ENCODE measurements at places on chromosomes 5 and 9. TPM values are rescaled to one million over a fixed set of nuclear protein-coding genes. Genes with fewer than 3 reads are reported as not detected.

The SHOC1 gene
- 0.15 TPM for total RNA-seq

- no peaks in the 10 kb centered on the region for H3K27me3 ChIP-seq
- no peak for DNase-seq
Observed at GRCh38 chr5:4927097-4927496, 213.0 kb upstream of the ADAMTS16 start.

The SHC3 gene
- 6.9 TPM for total RNA-seq

- no peaks in the 10 kb centered on the region for H3K4me1 ChIP-seq
- H3K27ac ChIP-seq, result no peak overlapping the region
- DNase-seq, result no peak
- no peaks in the 10 kb centered on the region for H3K36me3 ChIP-seq
- H3K4me3 ChIP-seq, result no peak overlapping the region
- no peaks in the 10 kb centered on the region for H3K27me3 ChIP-seq
Observed at GRCh38 chr5:59423021-59423420, 470.5 kb downstream of the PDE4D start.

GRCh38 chr9:94178927-94179326, 80.2 kb upstream of the ZNF169 start:
- no peak overlapping the region for H3K27ac ChIP-seq
- H3K4me1 ChIP-seq, result peaks cover 9% of the 10 kb centered on the region
- H3K4me3 ChIP-seq, result no peak overlapping the region

DNA sequence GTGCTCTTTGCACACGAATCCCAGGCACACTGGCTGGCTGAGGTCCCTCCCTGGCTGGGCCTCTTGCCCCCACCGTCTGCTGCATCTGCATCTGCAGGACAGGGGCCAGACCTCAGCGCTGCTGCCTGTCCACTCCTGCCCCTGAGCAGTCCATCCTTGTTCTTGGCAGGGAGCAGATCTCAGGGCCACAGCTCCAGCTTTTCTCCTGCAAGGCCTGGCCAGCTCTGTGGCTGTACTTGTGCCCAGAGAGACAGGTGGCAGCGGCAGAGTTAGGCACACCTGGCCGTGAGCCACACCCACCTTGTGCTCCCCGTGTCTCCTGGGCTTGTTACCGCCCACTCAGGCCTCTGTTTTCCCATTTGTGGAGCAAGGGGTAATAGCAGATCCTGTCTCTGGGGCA, 13.9 kb downstream of the NEK6 start:
- H3K4me3 ChIP-seq, result no peak overlapping the region
- DNase-seq, result no peak
- no peaks in the 10 kb centered on the region for H3K27me3 ChIP-seq

DNA sequence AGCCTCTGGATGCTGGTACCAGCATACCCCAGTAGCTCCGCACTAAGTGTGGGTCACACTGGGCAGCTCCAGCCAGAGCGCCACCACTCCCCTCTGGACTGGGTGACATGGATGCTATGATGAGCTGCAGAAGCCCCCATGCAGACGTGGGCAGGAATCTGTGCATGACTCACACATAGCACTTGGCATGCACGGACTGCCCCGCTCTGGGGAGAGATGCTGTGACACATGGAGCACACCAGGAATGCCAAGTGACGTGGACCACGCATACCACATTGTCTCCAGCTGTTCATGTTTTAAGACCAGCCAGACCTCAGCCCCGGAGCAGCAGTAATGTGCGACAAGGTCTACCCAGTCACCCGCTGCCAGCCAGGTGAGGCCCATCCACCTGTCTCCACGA, 64.1 kb downstream of the SEMA4D start:
- no peaks in the 10 kb centered on the region for H3K4me1 ChIP-seq
- no peak overlapping the region for H3K4me3 ChIP-seq
- no peak for DNase-seq
- no peaks in the 10 kb centered on the region for H3K36me3 ChIP-seq
- no peak overlapping the region for H3K27ac ChIP-seq

The NR5A1 gene
- not detected for total RNA-seq

DNA sequence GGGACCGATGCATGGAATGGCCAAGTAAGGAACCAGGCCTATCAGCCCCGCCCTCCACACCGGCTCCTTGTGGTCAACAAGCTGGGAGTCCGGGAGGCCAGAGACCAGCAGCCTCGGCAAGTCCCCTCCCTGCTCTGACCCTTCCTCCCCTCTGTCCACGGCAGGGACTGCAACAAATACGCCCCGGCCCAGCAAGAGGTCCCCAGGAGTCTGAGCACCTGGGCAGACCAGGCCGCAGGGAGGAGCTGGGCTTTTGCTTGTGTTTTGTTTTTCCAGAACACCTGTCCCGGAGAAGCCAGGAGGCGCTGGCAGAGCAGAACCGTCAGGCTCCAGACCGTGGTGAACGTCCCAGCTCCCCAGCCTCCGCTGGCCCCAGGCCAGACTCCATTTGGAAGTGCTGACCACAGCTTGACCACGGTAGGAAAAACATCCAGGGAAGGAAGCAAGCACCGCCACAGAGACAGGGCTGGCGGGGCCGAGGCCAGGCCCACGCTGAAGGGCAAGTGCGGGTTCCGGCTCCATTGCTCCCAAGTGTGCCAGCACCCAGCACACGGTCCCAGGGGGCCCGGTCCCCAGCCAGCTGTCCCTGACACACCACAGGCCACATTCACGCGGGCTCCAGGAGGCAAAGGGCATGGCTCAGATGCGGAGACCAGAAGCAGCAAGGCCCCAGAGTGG, 56.7 kb downstream of the VAV2 start:
- H3K27me3 ChIP-seq, result no peaks in the 10 kb centered on the region
- H3K36me3 ChIP-seq, result no peaks in the 10 kb centered on the region
- DNase-seq, result no peak
- no peak overlapping the region for H3K27ac ChIP-seq
- H3K4me3 ChIP-seq, result no peak overlapping the region

DNA sequence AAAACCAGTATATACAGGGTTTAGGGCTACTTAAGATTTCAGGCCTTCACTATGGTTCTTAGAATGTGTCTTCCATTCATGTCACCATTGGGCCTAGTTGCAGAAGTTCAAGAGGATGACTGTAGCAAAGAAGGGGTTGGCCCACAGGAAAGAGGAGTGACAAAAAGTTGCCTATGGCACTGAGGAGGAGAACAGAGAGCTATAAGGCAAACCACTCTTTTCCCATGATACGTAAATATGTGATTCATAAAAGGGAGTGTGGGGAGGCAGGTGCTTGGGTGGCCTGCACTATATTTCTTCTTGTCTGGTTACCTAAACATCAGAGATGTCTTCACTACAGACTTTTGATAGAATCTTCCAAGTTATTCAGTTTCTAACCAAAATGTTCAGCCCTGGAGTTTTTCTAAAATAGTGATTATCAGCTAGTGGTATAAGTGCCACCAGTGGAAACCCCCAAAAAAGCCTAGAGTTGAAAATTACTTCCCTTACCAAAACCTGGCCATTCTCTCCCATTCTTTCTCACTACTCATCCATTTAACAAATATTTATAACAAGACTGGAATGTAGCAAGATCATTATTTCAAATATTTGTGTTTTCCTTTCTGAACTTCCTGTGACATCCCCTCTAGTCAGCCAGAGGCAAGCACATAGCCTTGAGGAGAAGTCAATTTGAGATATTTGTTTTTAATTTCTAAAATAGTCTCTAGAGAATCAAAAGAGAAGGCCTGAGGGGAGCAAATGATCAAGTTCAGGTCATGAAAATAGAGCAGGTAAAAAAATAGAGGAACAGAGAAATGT, 367.4 kb downstream of the EFNA5 start:
- H3K27me3 ChIP-seq, result no peaks in the 10 kb centered on the region
- no peaks in the 10 kb centered on the region for H3K4me1 ChIP-seq
- no peak overlapping the region for H3K27ac ChIP-seq
- no peak overlapping the region for H3K4me3 ChIP-seq
- H3K36me3 ChIP-seq, result no peaks in the 10 kb centered on the region

The ZNF658 gene
- total RNA-seq, result 4.2 TPM

DNA sequence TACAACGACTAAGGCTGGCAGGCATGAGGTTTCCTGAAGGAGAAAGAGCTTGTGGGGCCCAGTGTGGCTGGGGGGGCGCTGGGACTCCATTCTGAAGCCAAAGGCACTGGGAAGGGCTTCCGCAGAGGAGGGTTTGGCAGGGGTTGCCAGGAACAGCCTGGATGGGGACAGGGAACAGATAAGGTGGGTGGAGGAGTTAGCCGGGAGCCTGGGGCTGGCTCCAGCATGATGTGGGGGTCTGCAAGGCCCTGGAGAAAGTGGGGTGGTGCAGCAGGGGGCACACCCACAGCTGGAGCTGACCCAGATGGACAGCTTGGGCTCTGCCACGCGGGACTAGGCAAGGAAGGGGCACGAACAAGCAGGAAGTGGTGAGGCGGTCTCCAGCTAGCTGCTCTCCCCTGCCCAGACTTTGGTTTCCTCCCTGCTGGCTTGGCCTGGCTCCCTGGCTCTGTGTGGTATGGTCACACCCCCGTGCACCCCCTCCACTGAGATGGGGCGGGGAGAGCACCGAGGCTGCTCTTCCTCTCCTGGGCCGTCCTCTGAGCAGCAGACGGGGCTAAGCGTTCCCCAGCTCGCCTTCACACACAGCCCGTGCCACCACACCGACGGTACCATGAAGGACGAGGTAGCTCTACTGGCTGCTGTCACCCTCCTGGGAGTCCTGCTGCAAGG, at the start of gene LTC4S:
Gene LTC4S, plus strand, starts transcription at position 519 of the 672 bp plus-strand sequence. Its CDS starts 95 bp downstream, at position 614.
- H3K4me3 ChIP-seq, result no peak within 1 kb of the TSS
- H3K36me3 ChIP-seq, result no peaks in the 10 kb centered on the region
- no peaks in the 10 kb centered on the region for H3K4me1 ChIP-seq
- H3K27ac ChIP-seq, result no peak within 1 kb of the TSS

The BTNL3 gene
- not detected for total RNA-seq

- H3K4me3 ChIP-seq, result no peak overlapping the region
- no peaks in the 10 kb centered on the region for H3K36me3 ChIP-seq
- no peak overlapping the region for H3K27ac ChIP-seq
Observed at GRCh38 chr5:154370119-154370518, 75.7 kb upstream of the SAP30L start.

DNA sequence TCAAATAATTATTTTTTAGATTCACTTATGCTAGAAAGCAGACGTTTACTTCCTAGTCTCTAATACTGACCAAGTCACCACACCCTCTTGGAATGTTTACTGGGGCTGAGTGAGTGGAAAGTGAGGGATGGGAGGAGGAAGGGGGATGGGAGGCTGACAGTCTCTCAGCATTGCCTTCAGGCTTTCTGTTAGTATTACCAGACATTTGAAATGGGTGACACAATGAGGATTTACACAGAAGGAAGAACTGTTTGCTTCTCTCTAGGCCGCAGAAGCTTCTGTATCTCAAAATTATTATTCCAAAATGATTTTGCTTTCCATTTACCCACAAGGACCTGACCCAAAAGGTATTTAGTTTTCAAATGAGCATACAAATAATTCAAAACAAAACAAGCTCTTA, 232.8 kb upstream of the ZNF608 start:
- no peaks in the 10 kb centered on the region for H3K4me1 ChIP-seq
- H3K4me3 ChIP-seq, result no peak overlapping the region
- no peaks in the 10 kb centered on the region for H3K36me3 ChIP-seq
- no peak overlapping the region for H3K27ac ChIP-seq

The ACOT12 gene
- total RNA-seq, result 0.18 TPM

The MATR3 gene
- total RNA-seq, result 183 TPM

GRCh38 chr5:148781766-148782165, 44.6 kb upstream of the ADRB2 start:
- no peak overlapping the region for H3K4me3 ChIP-seq
- no peaks in the 10 kb centered on the region for H3K4me1 ChIP-seq
- no peaks in the 10 kb centered on the region for H3K27me3 ChIP-seq
- no peak overlapping the region for H3K27ac ChIP-seq
- H3K36me3 ChIP-seq, result no peaks in the 10 kb centered on the region

The PCDHB8 gene
- 4.3 TPM for total RNA-seq

DNA sequence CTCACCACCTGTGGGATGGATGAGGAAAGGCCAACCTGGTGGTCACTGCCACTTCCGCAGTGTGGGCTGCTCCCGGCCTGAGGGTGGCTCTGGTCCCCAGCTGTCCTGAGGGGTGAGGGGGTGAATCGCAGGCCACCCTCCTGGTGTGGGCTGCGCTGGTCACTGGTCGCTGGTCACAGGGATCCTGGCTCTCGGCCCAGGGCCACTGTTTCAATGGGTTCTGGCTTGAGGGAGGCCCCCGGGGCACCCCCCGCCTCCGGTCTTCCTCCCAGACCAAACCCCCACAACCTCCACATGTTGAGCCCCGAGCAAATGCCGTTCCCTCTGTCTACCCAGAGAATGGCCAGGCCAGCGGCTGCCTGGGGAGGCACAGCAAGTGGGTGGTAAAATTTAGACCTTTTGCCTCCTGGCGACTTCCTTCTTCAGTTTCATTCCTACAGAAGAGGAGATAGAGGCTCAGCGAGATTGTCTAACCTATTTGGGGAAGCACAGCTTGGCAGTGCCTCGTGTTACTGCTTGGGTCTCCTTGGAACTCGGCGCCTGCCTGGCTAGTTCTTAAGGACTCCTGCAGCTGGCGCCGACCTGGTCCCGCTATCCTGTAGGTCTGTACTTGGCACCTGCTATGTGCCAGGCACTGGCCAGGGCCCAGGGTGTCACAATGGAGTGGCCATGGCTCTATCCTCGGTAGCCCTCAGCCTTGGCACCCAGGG, 48.2 kb downstream of the RXRA start:
- no peaks in the 10 kb centered on the region for H3K27me3 ChIP-seq
- H3K4me3 ChIP-seq, result no peak overlapping the region
- H3K27ac ChIP-seq, result no peak overlapping the region
- H3K36me3 ChIP-seq, result no peaks in the 10 kb centered on the region

DNA sequence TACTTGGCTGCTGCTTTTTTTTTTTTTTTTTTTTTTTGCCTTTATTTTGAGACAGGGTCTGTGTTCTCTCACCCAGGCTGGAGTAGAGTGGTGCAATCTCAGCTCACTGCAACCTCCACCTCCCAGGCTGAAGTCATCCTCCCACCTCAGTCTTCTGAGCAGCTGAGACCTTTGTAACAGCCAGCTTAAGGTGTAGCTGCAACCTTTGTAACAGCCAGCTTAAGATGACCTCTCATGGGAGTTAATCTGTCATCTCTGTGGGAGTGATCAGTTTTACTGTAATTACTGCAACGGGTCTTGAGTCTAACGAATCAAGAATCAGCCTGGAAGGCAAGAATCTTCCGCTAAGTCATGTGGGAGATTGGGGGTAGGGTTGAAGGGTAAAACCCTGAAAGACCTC, 31.6 kb upstream of the SNX2 start:
- DNase-seq, result no peak
- H3K36me3 ChIP-seq, result no peaks in the 10 kb centered on the region
- no peak overlapping the region for H3K27ac ChIP-seq
- H3K4me1 ChIP-seq, result no peaks in the 10 kb centered on the region

GRCh38 chr9:10479172-10479571, 133.6 kb downstream of the PTPRD start:
- no peak for DNase-seq
- no peaks in the 10 kb centered on the region for H3K36me3 ChIP-seq
- H3K27me3 ChIP-seq, result no peaks in the 10 kb centered on the region
- H3K4me1 ChIP-seq, result no peaks in the 10 kb centered on the region
- no peak overlapping the region for H3K27ac ChIP-seq

- H3K27me3 ChIP-seq, result no peaks in the 10 kb centered on the region
- no peak overlapping the region for H3K27ac ChIP-seq
- DNase-seq, result no peak
- H3K4me1 ChIP-seq, result no peaks in the 10 kb centered on the region
- H3K4me3 ChIP-seq, result no peak overlapping the region
Observed at GRCh38 chr5:135279328-135279727, 119.7 kb downstream of the MACROH2A1 start.

Data from aorta (tissue), 5 donors.